ENCODE measurements at places on chromosomes 6 and 20.
A peak's percentile ranks its signal among the peaks of the same experiment; 100 is the strongest.

GRCh38 chr20:18611492-18611891 lies 23.6 kb downstream of the DTD1 start:
- H3K4me1 ChIP-seq: peaks cover 9% of the 10 kb centered on the region
- H3K36me3 ChIP-seq: peaks cover 26% of the 10 kb centered on the region
- no peak overlapping the region for H3K27ac ChIP-seq
- DNase-seq: no peak
- H3K27me3 ChIP-seq: no peaks in the 10 kb centered on the region
- H3K4me3 ChIP-seq: no peak overlapping the region

GRCh38 chr6:1129131-1129530 lies 182.8 kb upstream of the FOXQ1 start:
- no peak for DNase-seq
- no peaks in the 10 kb centered on the region for H3K27me3 ChIP-seq
- no peak overlapping the region for H3K4me3 ChIP-seq
- H3K4me1 ChIP-seq: no peaks in the 10 kb centered on the region
- H3K27ac ChIP-seq: no peak overlapping the region

DNA sequence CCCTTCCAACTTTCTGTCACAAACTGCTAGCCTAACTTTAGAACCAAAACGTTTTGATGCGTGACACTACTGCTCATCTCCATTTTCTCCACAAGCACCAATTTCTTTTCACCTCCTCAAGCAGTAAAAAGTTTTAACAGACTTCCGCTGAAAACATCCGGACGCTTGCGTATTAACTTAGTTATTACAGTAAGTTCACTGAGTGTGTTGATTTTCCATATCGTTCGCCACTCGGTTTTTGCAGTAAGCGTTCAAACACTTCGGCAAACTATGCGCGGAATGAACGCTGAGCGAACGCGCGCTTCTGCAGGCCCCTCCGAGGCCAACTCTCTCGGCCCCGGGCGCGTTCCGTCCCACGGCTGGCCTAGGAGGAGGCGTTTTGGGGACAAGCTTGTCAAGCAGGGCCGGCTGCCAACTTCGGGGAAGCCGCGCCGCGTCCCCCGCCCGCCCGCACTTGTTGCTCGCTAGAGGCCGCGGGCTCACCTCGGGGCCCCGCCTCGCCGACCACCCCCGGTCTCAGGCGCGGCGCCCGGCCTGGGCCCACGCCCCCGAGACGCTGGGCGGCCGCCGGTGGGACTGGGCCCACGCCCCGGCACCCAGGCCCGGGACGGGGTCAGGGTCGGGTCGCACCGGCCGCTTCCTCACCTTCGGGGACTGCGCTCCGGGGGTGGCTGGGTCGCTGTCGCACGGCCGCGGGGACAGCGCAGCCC lies 945 bp downstream of the PHF10 start:
- DNase-seq: peak; percentile 87
- peaks cover 27% of the 10 kb centered on the region for H3K4me1 ChIP-seq
- peak overlapping the region; percentile 97 for H3K27ac ChIP-seq
- peak overlapping the region; percentile 69 for H3K4me3 ChIP-seq

GRCh38 chr6:18400831-18401446 lies 13.8 kb downstream of the RNF144B start:
- peak overlapping the region; percentile 82 for H3K27ac ChIP-seq
- H3K4me3 ChIP-seq: no peak overlapping the region
- no peaks in the 10 kb centered on the region for H3K27me3 ChIP-seq
- H3K4me1 ChIP-seq: no peaks in the 10 kb centered on the region
- peaks cover 37% of the 10 kb centered on the region for H3K36me3 ChIP-seq

- no peak for DNase-seq
- H3K4me1 ChIP-seq: no peaks in the 10 kb centered on the region
- H3K36me3 ChIP-seq: peaks cover 25% of the 10 kb centered on the region
- no peaks in the 10 kb centered on the region for H3K27me3 ChIP-seq
Observed at GRCh38 chr6:138907167-138907566, 80.9 kb downstream of the REPS1 start.

DNA sequence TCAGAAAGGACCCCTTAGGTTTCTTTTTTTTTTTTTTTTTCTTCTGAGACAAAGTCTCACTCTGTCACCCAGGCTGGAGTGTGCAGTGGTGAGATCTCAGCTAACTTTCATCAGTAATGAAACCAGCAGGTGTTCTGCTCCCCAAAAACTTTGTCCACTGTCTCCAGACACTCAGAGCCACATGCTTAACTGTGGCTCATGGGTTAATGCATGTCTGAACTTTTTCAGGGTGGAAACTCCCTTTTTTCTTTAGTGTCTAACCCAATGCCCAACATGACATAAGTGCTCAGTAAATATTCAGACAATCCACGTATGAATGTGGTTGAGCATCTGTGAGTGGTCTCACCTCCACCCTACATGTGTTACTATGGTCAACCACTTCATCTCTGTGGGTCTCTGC lies 45.4 kb downstream of the MYB start:
- no peak overlapping the region for H3K27ac ChIP-seq
- no peaks in the 10 kb centered on the region for H3K36me3 ChIP-seq
- H3K27me3 ChIP-seq: peaks cover 8% of the 10 kb centered on the region
- no peak overlapping the region for H3K4me3 ChIP-seq
- no peak for DNase-seq
- H3K4me1 ChIP-seq: no peaks in the 10 kb centered on the region

- H3K4me3 ChIP-seq: no peak overlapping the region
- no peaks in the 10 kb centered on the region for H3K4me1 ChIP-seq
- no peaks in the 10 kb centered on the region for H3K36me3 ChIP-seq
- no peaks in the 10 kb centered on the region for H3K27me3 ChIP-seq
- DNase-seq: no peak
Observed at GRCh38 chr6:11944111-11944510, 68.0 kb upstream of the HIVEP1 start.

GRCh38 chr20:37406010-37406998 lies 60.4 kb downstream of the SRC start:
- peaks cover 45% of the 10 kb centered on the region for H3K27me3 ChIP-seq
- peaks cover 8% of the 10 kb centered on the region for H3K4me1 ChIP-seq
- DNase-seq: peak; percentile 52
- H3K36me3 ChIP-seq: no peaks in the 10 kb centered on the region

- no peaks in the 10 kb centered on the region for H3K27me3 ChIP-seq
- H3K4me3 ChIP-seq: no peak overlapping the region
- peaks cover 6% of the 10 kb centered on the region for H3K4me1 ChIP-seq
- peaks cover 3% of the 10 kb centered on the region for H3K36me3 ChIP-seq
- no peak for DNase-seq
- H3K27ac ChIP-seq: no peak overlapping the region
Observed at GRCh38 chr20:59999502-59999901, 41.3 kb downstream of the CDH26 start.

GRCh38 chr6:29516108-29516507 lies 28.4 kb upstream of the MAS1L start:
- no peak for DNase-seq
- H3K4me1 ChIP-seq: no peaks in the 10 kb centered on the region
- no peak overlapping the region for H3K4me3 ChIP-seq
- H3K27me3 ChIP-seq: peaks cover 3% of the 10 kb centered on the region

DNA sequence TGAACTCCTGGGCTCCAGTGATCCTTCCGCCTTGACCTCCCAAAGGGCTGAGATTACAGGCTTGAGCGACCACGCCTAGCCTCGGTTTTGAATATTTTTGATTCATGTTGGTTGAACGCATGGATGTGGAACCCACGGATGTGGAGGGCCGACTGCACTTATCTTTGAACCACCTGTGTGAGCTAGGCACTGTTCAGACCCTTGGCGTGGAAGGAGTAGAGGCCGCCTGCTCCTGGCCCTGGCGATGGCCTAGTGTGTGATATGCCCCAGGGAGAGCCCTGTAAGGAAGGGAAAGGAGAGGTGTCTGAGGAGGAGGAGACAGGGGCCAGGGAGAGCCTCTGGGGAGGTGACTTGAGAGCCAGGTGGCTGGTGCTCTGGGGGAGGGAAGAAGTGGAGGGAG lies 64.3 kb downstream of the BCAS4 start:
- H3K36me3 ChIP-seq: no peaks in the 10 kb centered on the region
- H3K4me1 ChIP-seq: no peaks in the 10 kb centered on the region
- DNase-seq: no peak
- no peaks in the 10 kb centered on the region for H3K27me3 ChIP-seq
- no peak overlapping the region for H3K4me3 ChIP-seq

DNA sequence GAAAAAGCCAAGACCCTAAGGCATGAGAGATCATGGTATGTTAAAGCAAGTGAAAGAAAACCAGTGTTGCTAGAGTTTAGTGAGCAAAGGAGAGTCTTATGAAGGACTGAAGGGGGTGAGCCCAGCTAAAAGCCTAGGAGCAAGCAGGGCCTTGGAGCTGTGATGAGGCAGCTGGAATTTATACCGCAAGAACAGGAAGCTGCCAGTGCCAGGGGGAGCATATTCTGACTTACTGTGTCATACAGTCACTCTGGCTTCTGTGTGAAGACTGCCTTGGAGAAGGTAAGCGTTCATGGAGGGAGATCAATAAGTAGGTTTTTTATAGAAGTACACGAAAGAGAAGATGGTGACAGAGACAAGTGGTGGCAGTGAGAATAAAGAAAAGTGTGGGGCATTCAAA lies 308.9 kb upstream of the THEMIS start:
- no peaks in the 10 kb centered on the region for H3K27me3 ChIP-seq
- no peaks in the 10 kb centered on the region for H3K4me1 ChIP-seq
- no peak for DNase-seq
- no peak overlapping the region for H3K4me3 ChIP-seq
- no peaks in the 10 kb centered on the region for H3K36me3 ChIP-seq

DNA sequence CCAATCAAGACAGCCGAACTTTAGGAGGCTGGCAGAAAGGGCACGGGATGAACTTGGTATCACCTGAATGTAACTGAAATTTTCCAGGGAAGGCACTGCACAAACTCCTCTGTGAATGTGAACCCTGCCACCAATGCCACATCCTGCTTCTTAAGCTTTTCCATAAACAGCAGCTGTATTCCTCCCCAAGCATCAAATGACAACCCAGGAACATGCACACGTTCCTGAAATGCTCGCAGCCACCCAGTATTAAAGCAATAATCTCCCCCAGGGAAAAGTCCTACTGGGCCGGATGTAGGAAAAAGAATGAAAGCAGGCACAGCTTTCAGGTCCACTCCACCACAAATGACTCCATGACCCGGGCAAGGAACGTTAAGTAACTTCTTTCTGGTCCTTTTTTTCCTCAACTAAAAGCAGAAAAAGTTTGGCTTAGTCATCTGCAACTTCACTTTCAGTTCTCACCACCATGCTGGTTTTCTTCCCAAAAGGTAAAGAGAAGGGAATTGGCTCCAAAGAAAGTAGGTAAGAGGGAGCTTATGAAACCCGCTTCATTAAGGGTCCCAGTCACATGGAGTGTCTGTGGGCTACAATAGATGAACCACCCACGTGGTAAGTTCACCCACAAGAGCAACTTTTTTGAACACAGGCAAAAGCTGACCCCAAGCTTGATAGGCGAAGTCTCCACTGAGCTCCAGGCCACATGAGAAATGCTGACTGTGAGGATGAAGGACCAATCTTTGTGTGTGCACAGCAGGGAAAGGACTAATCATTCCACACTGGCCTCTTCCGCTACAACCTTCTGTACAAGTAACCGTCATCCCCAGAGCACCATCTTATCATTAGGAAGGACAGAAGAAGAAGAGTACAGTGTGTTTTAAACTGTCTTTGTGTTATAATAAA lies 90.1 kb downstream of the HIVEP2 start:
- H3K36me3 ChIP-seq: no peaks in the 10 kb centered on the region
- no peak overlapping the region for H3K27ac ChIP-seq
- H3K27me3 ChIP-seq: no peaks in the 10 kb centered on the region
- no peak overlapping the region for H3K4me3 ChIP-seq

DNA sequence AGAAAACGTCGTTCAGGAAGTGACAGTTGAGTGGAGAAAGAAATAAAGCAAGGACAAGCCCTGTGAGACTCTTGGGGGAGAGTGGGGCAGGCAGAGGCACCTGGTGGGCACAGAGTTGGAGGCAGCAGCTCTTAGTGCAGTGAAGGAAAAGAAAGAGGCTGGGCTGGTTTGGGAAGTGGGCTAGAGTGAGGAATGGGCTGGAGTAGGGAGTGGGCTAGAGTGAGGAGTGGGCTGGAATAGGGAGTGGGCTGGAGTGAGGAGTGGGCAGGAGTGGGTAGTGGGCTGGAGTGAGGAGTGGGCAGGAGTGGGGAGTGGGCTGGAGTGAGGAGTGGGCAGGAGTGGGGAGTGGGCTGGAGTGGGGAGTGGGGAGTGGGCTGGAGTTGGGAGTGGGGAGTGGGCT lies 43.7 kb upstream of the BCAS1 start:
- H3K4me1 ChIP-seq: no peaks in the 10 kb centered on the region
- H3K4me3 ChIP-seq: no peak overlapping the region
- no peaks in the 10 kb centered on the region for H3K27me3 ChIP-seq
- H3K27ac ChIP-seq: no peak overlapping the region
- no peak for DNase-seq
- no peaks in the 10 kb centered on the region for H3K36me3 ChIP-seq

DNA sequence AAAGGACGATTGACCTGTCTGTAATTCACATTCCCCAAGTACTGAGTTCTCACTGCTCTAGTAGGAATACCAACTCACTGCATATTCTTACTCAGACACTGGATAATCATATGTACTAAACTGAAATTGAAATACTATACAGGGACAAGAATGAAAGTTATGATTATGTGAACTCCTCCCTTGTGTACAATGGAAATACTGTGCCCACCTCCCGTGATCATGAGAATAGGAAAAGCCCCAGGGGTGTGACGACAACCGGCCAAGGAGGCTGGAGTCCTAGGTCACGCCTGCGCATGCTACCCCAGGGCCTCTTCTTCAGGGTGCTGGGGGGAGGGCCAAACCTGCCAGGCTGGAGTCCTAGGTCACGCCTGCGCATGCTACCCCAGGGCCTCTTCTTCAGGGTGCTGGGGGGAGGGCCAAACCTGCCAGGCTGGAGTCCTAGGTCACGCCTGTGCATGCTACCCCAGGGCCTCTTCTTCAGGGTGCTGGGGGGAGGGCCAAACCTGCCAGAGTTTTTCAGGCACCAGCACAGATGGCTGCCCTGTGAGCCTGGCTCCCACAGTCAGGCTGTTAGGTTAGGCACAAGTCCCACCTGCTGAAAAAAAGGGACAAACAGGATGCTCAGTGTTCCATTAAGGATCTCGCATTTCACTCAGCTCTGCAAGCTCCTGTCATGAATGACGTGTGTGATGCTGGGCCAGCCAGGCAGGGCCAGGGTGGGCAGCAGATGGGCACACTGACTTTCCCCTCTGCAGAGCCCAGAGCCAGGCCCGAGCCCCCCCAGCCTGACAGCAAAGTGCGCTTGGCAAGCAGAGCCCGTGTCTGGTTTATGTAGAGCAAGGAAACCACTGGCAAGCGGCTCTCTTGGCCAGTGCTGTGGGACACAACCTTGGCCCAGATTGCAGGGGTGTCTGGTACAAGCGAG lies 107.7 kb downstream of the FOXF2 start:
- no peaks in the 10 kb centered on the region for H3K4me1 ChIP-seq
- no peak overlapping the region for H3K27ac ChIP-seq
- peak; percentile 35 for DNase-seq
- no peaks in the 10 kb centered on the region for H3K27me3 ChIP-seq

- peaks cover 100% of the 10 kb centered on the region for H3K27me3 ChIP-seq
- H3K27ac ChIP-seq: no peak overlapping the region
- peaks cover 22% of the 10 kb centered on the region for H3K4me1 ChIP-seq
Observed at GRCh38 chr6:117270055-117270842, 4.9 kb downstream of the VGLL2 start.

DNA sequence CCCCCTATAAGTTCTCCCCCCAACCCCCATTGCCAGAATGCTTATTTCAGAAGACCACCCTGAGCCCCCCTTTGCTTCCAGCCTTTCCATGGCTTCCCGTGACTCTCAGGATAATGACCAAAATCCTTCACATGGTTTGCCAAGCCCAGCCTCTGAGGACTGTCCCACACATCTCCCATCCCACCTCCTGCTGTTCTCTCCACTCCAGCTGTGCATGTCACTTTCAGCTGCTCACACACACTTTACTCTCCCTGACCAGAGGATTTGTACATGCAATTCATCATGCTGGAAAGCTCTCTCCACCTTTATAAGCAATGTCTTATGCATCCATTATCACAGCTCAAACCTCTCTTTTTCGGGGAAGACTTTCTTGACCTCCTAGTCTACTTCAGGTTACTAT lies 164.2 kb downstream of the PRL start:
- H3K4me1 ChIP-seq: no peaks in the 10 kb centered on the region
- DNase-seq: no peak
- no peaks in the 10 kb centered on the region for H3K36me3 ChIP-seq
- H3K4me3 ChIP-seq: no peak overlapping the region
- no peaks in the 10 kb centered on the region for H3K27me3 ChIP-seq
